ENCODE measurements at places on chromosomes 1 and 21.

GRCh38 chr1:224300346-224300745, 29.6 kb downstream of the NVL start:
- no peak for DNase-seq

- no peak for DNase-seq
Measured at GRCh38 chr1:145980457-145980994, 15.9 kb downstream of the TXNIP start.

DNA sequence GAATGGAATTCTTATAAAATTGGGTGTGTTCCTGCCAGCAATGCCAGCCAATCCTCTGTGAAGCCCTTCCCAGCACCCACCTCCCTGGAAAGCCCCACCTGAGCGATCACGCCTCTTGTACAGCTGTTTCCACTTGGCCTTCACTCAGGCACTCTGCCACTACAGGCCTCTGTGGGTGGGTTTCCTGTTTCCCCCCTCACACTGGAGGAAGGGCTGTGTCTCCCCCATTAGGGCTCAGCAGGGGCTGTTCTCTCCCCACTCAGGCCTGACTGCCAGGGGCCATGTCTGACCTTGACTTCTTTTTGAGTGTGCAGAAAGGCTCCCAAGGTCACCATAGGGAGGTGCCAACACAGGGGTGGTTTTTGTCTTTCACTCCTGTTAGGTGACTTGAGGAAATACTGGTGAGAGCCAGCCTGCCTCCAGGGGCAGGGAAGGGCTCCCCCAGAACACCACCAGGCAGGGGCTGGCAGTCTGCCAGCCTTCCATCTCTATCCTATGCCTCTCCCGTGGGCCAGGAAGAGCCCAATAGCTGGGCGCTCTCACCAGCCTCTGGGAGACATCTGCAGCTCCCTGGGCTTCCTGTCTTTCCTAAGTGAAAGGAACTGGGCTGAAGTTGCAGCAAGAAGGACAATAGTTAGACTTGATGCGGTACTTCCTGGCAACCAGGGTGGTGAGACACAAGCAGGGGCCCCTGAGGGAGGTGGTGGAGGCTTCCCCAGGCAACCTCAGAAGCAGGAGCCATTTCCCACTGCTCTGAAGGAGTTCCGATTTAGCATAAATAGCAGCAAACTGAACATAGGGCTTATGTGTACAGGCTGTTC, 49.1 kb downstream of the ELK4 start:
- no peak for DNase-seq

GRCh38 chr1:100034470-100034869, 64.7 kb downstream of the SLC35A3 start:
- no peak for DNase-seq

DNA sequence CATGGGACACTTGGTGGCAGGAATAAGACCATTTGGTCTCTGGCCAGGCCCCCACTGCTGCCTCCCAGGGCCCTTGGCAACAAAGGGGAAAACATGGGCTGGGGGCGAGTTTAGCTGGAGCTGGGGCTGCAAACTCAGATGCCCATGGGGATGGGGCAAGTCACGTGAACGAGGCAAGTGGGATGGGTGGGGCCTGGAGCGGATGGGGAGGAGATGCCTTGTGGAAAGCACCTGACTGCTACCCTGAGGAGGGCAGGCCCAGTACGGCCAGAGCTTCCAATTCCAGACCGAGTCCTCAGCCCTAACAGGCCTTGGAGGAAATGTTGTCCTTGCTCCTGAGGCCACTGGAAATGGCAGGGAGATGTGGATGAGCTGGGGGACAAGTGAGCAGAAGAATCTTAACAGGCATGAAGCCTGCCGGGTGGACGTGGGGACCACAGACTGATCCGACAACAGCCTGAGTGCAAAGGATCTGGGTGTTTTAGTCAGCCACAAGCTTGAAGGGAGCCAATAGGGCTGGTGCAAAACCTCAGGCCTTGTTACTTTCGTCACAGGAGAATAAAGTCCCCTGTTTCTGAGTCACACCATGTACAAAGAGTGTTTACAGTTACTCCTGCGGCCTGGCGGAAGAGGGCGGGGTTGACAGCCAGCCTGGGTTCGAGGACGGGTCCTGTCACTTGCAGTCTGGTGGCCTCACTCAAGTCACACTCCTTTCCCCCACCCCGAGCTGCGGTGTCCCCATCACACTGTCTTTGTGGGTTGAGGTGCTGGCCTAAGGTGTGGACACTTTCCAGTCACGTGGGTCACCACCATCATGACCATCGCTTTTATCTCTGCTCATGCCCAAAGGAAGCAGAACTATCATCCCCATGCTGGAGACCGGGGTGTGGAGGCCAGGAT, 19.1 kb downstream of the RUNX3 start:
- peak; percentile 66 for DNase-seq

GRCh38 chr1:61332196-61332753, 249.9 kb downstream of the NFIA start:
- DNase-seq, result no peak

GRCh38 chr1:181479137-181479745, 4.1 kb upstream of the CACNA1E start:
- no peak for DNase-seq

- DNase-seq, result no peak
Measured at GRCh38 chr1:63859480-63860275, 85.9 kb downstream of the ROR1 start.

DNA sequence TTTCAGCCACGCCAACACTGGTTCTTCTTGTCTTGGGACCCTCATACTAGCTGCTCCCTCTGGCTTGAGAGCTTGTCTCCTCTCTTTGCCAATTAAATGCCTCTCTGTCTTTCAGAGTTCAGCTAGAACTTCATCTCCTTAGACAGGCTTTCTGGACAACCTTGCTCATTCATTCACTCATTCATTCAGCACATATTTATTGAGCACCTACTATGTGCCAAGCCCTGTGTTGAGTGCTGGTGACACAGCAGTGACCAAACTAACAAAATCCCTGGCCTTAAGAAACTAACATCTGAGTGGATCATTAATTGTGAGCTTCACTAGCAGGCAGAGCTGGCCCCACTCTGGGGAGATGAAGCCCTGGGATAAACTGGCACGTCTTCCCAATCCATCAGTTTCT, 24.9 kb upstream of the CASZ1 start:
- no peak for DNase-seq

GRCh38 chr1:180615493-180616290, 16.1 kb upstream of the XPR1 start:
- no peak for DNase-seq

GRCh38 chr1:12052997-12053686, 10.0 kb upstream of the TNFRSF8 start:
- no peak for DNase-seq

GRCh38 chr21:41921021-41921420, 32.8 kb downstream of the C2CD2 start:
- DNase-seq, result no peak

DNA sequence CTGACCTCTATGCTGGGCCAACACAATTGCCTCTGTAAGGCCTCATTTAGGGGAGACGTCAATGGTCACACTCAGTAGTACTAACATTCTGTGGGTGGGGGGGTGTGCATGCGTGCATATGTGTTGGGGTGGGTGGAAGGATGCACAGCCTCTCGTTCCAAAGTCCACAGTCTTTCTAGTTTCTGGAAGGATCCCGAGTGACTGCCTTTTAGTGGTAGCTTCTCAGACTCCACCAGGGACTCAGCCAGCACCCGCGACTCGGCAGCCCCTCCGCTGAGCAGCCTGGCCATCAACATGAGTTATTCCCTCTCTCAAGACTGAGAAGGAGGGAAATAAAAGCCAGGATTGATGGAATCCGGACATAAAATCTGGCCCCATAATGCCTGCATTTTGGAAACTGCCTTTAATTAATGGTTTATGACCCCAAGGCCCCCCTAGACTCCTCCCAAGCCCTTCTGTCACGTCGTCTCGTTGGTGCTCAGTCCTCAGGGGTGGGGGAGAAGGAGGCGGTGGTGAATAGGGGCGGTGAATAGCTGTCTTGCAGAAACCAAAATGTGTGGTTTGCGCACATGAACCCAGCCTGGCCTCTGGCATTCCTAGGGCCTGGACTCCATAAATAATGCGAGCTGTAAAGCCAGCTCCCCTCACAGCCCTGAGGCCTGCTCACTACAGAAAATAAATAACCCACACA, 65.1 kb upstream of the TMEM51 start:
- DNase-seq, result no peak

DNA sequence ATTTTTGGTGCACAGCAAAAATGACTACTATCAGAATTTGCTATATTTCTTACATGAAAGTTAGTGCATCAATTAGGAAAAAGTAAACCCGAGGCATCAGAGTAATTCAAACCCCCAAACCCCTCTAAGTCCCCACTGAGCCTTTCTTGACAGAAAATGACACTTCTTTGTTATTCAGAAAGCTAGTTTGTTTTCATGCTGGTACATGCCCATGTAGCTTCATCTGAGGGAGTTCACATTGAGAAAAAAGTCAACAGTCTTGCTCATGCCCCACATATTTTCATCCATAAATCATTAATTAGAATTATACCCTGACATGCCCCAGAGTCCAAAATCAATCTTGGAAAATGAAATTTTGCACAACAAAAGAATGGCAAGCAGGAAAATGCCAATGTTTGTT, 39.9 kb upstream of the PDC start:
- no peak for DNase-seq

- DNase-seq, result no peak
Measured at GRCh38 chr1:158095737-158096335, 84.9 kb upstream of the CD1D start.

- no peak for DNase-seq
Measured at GRCh38 chr21:44761011-44761729, 40.5 kb downstream of the UBE2G2 start.

- DNase-seq, result no peak
Measured at GRCh38 chr1:44648529-44649250, 25.6 kb downstream of the TMEM53 start.

- no peak for DNase-seq
Measured at GRCh38 chr1:172756024-172756423, 97.1 kb downstream of the FASLG start.

- no peak for DNase-seq
Measured at GRCh38 chr21:15272171-15272570, 207.4 kb upstream of the NRIP1 start.

GRCh38 chr1:89823679-89824292, 3.0 kb downstream of the LRRC8D start:
- DNase-seq, result no peak

DNA sequence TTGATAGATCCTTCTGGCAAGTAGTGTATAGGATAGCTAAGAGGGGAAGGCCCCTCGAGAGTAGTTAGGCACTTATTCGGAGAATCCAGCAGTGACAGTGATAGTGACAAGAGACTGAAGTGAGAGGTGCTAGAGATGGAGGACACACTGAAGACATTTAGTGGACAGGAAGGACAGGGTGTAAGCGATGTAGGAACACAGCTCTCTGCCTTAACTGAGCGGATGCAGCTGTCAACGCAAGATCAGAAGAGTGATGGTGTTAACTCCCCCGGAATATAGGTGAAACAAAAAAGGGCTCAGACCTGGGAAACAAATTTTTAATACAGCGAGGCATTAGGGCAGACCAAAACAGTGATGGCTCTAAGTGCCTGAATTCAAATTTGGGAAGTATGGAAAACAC, 15.8 kb downstream of the SOD1 start:
- DNase-seq, result no peak

- no peak for DNase-seq
Measured at GRCh38 chr1:217472915-217473314, 158.0 kb downstream of the GPATCH2 start.

DNA sequence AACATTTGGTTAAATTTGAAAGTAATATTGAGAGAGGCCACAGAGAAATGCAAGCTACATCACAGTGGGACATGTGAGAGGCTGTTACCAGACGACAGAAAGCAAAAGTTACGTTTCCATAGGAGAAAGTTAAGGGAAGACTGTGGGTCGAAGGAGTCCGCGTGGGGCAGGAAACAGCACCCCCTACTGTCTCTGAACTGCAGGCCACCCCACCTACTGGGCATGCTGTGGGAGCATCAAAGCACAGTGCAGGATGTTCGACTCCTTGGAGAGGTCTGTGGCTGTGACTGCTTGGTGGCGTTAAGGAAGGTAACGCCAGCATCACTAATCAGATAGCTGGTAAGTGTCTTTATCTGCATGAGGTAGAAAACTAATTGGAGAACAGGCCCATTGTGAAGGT, 123.9 kb downstream of the PTBP2 start:
- DNase-seq, result no peak

DNA sequence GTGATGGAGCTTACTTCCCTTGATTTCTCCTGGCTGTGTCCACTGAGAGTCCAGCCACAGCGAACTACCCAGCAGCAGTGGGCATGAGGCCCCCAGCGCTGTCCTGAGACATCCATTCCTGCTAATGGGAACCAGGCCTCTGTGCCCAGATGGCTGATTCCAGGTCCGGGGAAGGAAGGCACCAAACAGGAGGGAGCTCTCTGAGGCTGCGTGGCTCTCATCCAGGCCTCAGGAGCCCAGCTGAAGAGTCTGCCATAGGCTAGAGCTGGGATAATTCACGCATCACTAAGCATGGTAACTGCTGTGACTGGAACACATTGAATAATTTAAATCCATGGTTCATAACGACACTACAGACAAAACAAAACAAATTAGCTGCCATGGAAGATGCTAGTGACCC, 24.7 kb upstream of the LRRC47 start:
- DNase-seq, result no peak

DNA sequence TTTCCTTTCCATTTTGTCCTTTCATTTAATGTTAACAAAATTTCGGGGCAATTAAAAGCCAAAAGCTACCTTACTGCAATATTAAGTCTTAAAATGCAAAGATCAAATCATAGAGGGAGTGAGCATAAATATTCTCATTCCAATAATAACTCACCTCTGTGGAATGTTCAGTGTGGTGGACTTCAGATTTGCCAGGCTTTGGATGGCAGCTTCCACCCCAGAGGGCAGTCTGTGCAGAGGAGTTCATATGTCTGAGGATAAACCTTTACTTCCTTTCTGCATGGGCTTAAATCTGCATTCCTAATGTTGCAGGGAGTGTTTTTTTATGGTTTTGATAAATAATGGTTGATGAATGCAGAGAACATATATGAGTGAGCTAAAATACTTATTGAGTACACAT, 16.3 kb downstream of the KIAA0040 start:
- DNase-seq, result no peak

DNA sequence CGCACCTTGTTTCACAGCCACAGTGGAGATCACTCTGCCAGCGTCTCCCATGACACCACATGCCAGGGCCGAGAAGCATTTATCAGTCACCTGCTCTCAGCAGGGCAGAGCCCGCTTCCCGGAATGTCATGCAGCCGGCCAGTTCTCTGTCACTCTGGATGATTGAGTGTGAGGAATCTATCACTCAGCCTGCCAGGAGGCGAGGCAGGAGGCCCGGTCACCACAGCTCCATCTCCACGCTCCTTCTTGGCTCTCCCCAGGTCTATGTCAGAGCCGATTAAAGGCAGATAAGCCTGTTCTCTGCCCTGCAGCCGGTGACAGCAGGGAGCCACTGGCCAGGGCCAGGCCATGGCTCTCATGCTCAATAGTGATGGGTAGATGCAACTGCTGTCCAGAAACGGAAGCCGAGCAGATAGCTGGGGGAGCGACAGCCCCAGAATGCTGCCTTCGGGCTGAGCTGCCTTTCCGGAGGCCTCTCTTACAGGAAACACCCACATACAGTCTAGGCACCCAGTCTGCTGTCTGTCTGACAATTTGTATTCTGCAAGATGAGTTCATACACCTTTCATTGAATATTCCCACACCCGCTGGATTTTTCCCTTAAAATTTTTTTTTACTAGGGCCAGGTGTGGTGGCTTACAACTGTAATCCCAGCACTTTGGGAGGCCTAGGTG, 64.1 kb downstream of the ACTL8 start:
- no peak for DNase-seq

- no peak for DNase-seq
Measured at GRCh38 chr1:18190598-18190997, 83.0 kb downstream of the IGSF21 start.

All from stimulated activated CD8-positive, alpha-beta memory T cell treated with anti-CD3 and anti-CD28 coated beads, Interleukin-7, amount 100 ng/mL, for 1 hour (primary cell).